ENCODE measurements at places on chromosomes 5 and 9.

DNA sequence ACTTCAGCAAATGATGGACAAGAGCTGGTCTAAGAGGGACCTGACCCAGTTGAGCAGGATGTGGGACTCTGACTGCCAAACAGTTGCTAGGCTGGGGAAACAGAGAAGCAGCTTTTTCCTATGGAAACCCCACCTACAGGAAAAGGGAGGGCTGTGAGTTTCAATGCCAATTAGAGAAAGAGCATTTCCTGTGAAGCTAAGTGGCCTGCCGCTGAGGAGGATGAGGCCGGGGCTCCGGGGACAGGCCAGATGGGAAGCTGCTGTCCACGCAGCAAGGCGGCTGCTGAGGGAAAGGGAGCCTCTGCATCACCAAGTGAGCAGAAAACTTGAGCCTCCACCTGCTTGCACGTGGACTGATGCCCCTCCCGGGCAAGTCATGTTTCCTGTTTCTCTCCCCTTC, at the start of gene PCDH12:
PCDH12 (minus strand) TSS at position 90 of the 400 bp plus-strand sequence. CDS start 351 bp downstream, outside the sequence.
- DNase-seq: peak; percentile 36

GRCh38 chr9:132894346-132894745, 15.6 kb downstream of the SPACA9 start:
- no peak for DNase-seq

- DNase-seq: no peak
Measured at GRCh38 chr5:36598045-36598444, 8.4 kb upstream of the SLC1A3 start.

DNA sequence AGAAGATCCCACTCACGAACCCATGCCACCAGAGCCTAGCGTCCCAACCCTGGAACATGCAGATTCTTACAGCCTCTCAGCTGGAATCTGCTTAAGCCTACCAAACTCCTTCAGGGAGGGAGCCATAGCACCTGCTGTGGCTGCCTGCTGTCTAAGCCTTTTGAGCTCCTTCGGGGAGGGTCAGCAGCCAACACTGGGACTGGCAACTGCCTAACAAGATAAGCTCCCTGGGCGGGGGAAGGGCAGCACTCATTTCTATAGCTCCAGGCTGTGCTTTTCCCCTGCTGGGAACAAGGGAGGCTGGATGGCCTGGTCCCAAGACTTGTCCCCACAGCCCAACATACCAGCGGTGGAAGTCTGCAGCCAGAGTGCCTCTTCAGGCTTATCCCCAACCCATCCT, 199.1 kb upstream of the OR13F1 start:
- no peak for DNase-seq

GRCh38 chr5:59483971-59484472, 409.5 kb downstream of the PDE4D start:
- no peak for DNase-seq

DNA sequence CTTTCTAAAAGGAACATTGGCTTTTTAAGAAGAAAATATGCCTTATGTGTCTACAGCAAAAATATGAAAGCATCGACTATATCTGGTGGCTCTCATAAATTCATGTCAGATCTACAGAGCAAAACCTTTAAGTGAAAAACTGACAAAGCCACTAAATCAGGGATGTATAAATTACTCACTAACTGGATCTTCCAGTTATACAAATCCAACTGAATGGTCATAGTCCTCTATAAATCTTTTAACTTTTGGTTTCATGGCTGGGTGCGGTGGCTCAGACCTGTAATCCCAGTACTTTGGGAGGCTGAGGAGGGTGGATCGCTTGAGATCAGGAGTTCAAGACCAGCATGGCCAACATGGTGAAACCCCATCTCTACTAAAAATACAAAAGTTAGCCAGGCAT, 29.2 kb upstream of the GZMA start:
- DNase-seq: no peak

DNA sequence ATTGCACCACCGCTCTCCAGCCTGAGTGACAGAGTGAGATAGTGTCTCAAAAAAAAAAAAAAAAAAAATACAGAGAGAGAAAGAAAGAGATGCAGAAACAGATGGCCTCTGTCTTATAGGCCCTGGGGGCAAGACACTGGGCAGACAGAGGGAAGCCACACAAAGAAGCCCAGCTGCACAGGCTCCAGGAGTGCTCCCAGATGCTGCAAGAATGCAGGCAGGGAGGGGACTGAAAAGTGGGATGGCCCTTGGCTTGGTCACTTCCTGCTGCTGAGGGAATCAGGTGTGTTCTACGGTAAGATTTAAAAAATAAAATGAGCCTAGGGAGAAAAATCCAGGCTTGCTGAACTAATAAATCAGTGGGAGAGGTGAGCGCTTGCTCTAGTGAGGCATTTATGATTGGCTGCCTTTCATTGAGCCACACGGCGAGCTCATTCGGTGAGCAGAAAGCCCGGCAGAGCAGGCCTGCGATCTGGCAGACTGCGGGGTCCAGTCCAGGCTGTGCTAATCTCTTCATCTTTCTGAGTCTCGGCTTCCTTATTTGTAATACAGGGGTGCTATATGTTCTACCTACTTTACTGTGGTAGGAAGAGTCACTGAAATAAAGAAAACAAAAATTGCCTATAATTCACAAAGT, 80.6 kb downstream of the RAD23B start:
- no peak for DNase-seq

DNA sequence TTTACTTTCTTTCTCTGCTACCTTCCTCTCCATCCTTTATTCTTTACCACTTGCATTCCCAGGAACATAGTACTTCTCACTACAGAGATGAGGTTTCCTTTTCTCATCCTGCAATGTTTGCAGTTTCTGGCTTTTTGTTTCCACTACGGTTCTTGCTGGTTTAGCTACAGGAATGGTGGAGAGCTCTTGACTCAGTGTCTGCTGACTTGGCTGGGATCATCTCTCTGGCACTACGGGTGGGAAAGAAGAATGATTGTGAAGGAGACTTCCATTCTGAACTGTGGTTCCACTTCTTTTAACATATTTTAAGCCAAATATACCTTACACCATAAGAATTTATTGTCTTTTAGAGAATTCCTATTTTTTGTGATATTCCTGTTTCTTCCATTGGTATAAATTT, 65.1 kb downstream of the NREP start:
- DNase-seq: no peak

DNA sequence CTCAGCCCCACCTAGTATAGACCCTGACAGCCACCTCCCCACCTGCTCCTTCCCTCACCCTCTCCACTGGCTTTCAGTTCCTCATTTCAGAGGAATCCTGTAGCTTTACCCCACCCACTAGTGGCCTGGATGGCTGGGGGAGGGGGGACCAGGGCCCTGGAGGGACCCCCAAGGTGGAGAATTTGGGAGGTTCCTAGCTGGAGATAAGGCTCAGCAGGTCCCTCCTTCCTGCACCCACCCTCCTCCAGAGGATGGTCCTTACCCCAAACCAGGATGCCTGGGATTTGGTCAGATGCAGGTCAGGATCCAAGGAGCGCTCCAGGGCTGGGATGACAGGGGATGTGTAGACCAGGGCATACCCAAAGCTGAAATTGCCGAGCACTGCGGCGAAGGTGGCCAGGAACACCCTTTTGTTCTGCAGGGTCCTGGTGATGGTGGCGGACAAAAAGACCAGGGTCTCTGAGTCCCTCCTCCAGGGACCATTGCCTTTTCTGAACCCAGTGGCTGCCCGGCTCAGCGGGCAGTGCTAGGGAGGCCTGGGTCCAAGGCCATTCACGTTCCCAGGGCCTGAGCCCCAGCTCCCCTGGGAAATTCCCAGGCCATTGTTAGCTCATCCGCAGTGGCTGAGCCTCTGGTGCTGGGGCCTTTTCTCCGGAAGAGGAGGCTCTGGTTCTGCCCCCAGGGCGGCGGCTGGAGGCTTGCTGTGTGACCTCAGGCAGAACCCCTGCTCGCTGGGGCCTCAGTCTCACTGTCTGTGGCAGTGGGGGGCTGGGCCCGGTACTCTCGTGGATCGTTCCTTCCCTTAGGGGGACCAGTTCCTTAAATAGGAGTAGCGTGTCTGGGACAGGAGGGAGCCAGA, 678 bp downstream of the SLC2A6 start:
- DNase-seq: peak; percentile 51

- DNase-seq: no peak
Measured at GRCh38 chr9:104836767-104837166, 72.8 kb downstream of the NIPSNAP3B start.

DNA sequence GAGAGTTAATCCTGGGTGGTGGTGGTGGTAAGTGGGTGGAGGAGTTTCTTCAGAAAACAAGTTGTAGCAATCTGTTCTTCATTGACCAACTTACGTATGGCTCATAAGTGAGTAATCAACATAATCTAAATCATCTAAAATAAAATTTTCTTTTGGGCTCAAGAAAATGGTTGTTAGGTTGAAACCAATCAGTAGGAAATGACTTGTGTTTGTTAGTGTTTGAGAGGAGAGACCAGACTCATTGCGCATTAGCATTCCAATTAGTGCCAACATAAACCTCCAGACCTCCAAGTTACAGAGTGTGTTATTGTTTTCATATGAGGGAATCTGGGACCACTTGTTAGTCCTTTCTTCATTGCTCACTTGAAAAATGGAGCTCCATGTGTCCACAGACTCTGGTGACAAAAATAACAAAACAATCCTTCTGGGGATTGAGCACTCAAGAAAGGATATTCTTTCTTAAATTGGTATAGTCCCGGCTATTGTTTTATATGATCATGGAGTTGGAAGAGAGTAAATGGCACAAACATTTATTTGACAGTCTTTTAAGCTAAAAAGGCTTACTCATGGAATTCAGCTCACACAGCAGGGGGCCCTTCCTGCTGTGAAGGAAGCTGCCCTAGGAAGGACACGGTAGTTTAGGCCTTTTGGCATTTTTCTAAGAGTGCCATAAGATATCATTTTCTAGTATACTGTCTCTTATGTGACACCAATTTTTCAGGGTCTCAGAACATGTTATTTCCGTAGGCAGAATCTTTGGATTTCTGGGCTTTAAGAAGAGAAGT, 441.1 kb downstream of the EBF1 start:
- no peak for DNase-seq

DNA sequence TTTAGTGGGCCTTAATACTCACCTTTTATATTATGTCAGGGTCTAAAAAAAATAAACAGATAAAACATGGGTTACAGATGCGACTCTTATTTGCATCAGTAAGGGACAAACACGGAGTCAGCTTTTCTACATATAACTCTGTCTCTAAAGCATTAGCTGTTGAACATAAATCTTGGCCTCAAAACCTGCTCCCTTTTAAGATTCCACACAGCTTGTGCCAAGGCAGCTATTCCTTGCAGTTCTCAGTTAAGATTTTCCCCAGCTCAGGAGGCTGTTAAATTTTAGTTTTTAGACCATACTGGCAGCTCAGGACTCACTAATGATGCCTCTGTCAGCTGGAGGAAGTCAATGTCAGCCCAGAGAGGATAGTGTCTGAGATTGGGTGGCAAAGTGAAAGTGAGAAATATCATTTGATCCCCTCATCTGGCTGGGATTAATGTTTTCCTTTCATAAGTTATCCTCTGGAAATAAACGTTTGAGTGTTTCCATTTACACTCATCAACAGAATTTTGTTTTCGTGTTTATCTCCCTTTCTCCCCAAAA, 287.5 kb downstream of the ELAVL2 start:
- no peak for DNase-seq

Data from hepatic stellate cell (primary cell).